ENCODE measurements at places on chromosomes 2 and 18. TPM values are rescaled to one million over a fixed set of nuclear protein-coding genes. Genes with fewer than 3 reads are reported as not detected.

The CD207 gene
- total RNA-seq: not detected

The SLC14A1 gene
- not detected for total RNA-seq

The RESP18 gene
- total RNA-seq: not detected

The MEIS1 gene
- total RNA-seq: 0.31 TPM

The DNAJC5G gene
- total RNA-seq: 0.44 TPM

The SP3 gene
- total RNA-seq: 87.6 TPM

The RAD51AP2 gene
- not detected for total RNA-seq

The GEN1 gene
- 28.4 TPM for total RNA-seq

The PAX3 gene
- not detected for total RNA-seq

The EPAS1 gene
- 1.4 TPM for total RNA-seq

The FRZB gene
- 1.1 TPM for total RNA-seq

The COLEC12 gene
- total RNA-seq: 0.59 TPM

The SRD5A2 gene
- not detected for total RNA-seq

The CABYR gene
- total RNA-seq: 13.6 TPM

The SYT4 gene
- 3.4 TPM for total RNA-seq

The GULP1 gene
- total RNA-seq: 124 TPM

The RUFY4 gene
- total RNA-seq: 0.44 TPM

The TMEM182 gene
- total RNA-seq: 3.6 TPM

The SULT1C4 gene
- total RNA-seq: 0.96 TPM

The APOB gene
- total RNA-seq: 0.26 TPM

The BIN1 gene
- total RNA-seq: 30.0 TPM

The UGT1A1 gene
- total RNA-seq: not detected

The DTNA gene
- 27.8 TPM for total RNA-seq

The TMEFF2 gene
- 1.1 TPM for total RNA-seq

The KLHL30 gene
- not detected for total RNA-seq

The CIB4 gene
- total RNA-seq: not detected

The MAP3K20 gene
- 9.2 TPM for total RNA-seq

The SERPINB13 gene
- total RNA-seq: not detected

The OST4 gene
- 214 TPM for total RNA-seq

The RGPD3 gene
- 0.22 TPM for total RNA-seq

The PXDN gene
- total RNA-seq: 140 TPM

The TLX2 gene
- 0.20 TPM for total RNA-seq

The C2orf72 gene
- 1.0 TPM for total RNA-seq

The SATB2 gene
- 23.0 TPM for total RNA-seq

The C2orf78 gene
- 0.09 TPM for total RNA-seq

The NYAP2 gene
- not detected for total RNA-seq

The CXCR1 gene
- total RNA-seq: not detected

The ANKRD29 gene
- total RNA-seq: 2.1 TPM

All from H9 (cell line).